AG09319 (cell line): ENCODE measurements at places on chromosomes 5 and 9.

- DNase-seq = no peak
These were observed 26.2 kb upstream of the NADK2 start for GRCh38 chr5:36267905-36268304.

DNA sequence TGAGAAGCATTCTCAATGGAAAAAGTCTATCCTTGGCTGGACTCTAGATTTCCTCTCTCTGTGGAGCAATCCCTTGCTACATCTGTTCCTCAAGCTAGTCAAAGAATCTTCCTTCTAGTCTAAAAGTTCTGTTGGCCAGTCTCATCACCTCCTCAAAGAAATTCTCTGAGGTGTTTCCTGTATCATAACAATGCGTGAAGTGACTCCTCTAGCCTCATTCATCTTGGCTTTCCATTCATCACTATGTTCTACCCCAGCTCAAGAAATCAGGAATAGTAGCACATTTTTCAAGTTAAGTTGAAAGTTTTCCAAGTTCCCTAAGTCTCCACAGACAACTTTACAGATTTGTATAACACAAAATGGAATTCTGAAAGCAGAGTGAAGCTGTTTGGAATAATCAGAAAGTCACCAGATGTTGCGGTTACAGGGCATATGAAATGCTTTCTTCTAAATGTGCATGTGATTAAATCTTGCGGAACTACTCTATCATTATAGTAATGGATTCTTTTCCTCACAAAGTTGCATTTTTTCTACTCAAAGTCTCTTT is 176.6 kb upstream of the FREM1 start:
- DNase-seq = peak; percentile 71

DNA sequence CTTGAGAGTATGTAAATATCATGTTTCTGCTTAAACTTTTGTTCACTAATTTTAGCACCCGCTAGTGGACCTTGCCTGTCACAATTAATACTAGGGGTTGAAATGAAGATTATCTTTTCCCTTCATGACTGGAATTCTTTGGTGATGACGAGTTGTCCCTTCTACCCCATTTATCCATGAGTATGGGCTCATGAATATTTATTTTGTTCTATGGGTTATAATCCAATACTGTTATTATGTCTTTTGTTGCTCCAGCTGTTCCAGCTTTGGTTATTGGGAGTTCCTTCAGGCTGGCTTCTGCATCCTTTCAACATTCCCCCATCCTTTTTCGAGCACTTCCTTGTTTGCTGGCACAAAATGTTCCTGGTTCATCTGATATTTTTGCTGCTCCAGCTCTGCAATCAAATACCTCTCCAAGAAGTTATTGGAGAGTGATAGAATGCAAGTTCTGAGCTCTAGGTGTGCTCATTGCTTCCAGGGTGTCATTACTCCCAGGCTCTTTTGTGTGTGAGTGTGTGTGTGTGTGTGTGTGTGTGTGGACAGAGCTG is 19.7 kb upstream of the ARHGEF28 start:
- DNase-seq = no peak

GRCh38 chr5:4533457-4534105 is 606.5 kb upstream of the ADAMTS16 start:
- no peak for DNase-seq

DNA sequence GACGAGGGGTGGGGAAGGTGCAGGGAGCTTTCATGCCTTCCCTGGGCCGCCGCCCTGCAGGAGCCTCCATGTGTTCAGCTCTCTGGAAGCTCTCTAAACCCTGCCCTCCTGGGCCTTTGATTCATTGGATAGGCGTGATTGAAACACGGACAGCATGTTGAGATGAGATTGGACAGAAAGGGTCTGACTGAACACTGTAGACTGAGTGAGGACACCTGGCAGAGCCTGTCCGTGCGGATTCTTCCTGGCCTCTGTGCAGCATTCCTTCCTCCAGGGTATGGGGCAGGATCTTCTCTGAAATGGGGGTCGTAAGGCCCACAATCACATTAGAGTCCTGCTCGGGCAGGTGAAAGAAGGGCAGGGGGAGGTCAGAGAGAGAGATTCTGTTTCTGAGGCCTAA is 12.8 kb downstream of the RPL12 start:
- DNase-seq = no peak
